ENCODE measurements at places on chromosomes 6 and 20.

GRCh38 chr6:128686084-128686483 lies 165.7 kb upstream of the PTPRK start:
- no peak for DNase-seq

DNA sequence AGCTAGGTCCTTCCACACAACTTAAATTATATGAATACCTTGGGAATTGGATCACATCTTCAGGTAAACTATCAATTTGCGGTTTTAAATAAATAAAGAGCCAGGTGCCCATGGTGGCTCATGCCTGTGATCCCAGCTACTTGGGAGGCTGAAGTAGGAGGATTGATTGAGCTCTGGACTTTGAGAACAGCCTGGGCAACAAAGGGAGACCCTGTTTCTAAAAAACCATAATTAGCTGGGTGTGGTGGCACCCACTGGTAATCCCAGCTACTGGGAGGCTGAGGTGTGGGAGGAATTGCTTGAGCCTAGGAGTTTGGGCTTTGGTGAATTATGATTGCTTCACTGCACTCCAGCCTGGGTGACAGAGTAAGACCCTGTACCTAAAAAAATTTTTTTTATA lies 3.4 kb downstream of the GMNN start:
- no peak for DNase-seq

DNA sequence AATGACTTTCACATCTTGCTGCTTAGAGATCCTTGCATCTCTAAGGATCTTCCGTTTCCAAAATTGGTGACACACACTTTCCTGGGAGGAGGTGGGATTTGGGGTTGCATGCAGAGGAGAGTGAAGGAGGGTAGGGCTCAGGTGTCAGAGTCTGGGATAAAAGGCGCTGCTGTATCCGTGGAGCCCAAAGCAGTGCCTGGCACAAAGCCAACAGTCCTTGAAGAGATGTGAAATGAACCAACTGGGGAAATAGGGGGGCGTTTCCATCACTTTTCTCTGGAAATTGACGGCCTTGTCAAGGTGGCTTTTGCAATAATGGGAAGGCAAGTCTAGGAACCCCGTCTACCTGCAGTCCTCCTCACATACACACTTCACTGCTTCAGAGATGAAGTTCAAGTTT lies 59.5 kb upstream of the NELFCD start:
- no peak for DNase-seq

DNA sequence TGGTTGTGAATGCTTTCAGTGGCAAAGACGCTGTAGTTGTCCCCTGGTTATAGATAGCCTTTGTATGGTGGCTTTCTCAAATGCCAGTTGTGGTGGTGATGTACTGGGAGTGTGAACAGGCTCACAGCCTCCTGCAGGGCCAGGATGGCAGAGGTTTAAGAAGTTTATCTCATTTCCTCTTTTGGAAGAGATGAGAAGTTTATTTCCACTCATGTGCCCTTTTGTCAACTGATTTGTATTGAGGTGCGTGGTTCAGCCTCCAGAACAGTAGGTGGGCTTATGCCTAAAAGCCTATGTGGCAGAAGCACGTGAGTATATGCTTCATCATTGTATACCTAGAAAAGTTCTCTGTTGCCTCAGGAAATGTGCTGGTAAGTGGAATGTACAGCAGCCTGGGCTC lies 13.7 kb upstream of the ZFP57 start:
- no peak for DNase-seq

All from stimulated activated CD8-positive, alpha-beta memory T cell treated with anti-CD3 and anti-CD28 coated beads, Interleukin-7, amount 100 ng/mL, for 1 hour (primary cell).